CD4-positive, alpha-beta T cell treated with Interleukin-1 beta for 1 hour (primary cell): ENCODE measurements at places on chromosomes 4 and X.

- no peak for DNase-seq
Measured at GRCh38 chr4:81214881-81215868, at the start of gene PRKG2. TSS of gene PRKG2 (minus strand) at chr4:81215222. CDS start at chr4:81205047, 10,175 bp downstream.

- DNase-seq, result no peak
Measured at GRCh38 chr4:133151341-133151690, 2.2 kb downstream of the PCDH10 start.

DNA sequence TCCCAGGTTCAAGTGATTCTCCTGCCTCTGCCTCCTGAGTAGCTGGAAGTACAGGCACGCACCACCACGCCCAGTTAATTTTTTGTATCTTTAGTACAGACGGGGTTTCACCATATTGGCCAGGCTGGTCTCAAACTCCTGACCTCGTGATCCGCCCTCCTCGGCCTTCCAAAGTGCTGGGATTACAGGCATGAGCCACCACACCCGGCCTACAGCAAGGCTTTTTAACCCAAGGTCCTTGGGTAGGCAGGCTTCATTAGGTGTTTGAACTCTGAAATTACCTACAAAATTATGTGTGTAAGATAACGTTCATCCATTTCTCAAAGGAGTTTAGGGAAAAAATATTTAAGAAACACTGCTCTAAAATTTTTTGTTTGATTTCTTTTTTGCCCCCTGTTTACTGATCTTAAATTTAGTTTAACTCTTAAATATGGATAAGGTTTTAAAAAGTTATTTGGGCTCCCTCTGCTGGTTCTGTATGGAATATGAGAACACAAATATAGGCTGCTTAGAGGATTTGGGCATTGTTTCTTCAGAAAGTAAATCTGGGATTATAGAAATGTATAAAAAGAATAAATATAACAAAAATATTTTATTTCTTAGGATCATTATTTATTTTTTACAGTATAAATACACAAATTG, 92.8 kb downstream of the CBR4 start:
- DNase-seq, result no peak

- DNase-seq, result no peak
Measured at GRCh38 chr4:108141213-108141950, 27.4 kb downstream of the LEF1 start.

- no peak for DNase-seq
Measured at GRCh38 chr4:145107126-145107525, 9.0 kb downstream of the ABCE1 start.

GRCh38 chr4:104859601-104860237, 287.0 kb upstream of the TET2 start:
- no peak for DNase-seq

DNA sequence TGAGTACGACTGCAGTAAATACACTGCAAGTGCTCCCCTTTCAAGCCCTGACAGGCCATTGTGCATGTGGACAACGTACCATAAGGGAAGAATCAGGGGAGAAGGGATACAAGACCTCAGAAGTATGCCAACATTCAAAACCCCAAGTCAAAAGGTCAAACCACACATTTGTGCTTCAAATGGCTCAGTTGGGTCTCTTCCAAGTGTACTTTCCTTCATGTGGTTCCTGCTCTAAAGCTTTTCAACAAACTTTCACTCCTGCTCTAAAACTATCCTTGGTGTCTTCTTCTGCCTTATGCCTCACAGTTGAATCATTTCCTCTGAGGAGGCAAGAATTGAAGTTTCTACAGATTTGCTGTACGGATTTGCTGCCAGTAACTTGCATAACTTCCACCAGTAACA, 305.7 kb upstream of the SLIT2 start:
- DNase-seq, result no peak

DNA sequence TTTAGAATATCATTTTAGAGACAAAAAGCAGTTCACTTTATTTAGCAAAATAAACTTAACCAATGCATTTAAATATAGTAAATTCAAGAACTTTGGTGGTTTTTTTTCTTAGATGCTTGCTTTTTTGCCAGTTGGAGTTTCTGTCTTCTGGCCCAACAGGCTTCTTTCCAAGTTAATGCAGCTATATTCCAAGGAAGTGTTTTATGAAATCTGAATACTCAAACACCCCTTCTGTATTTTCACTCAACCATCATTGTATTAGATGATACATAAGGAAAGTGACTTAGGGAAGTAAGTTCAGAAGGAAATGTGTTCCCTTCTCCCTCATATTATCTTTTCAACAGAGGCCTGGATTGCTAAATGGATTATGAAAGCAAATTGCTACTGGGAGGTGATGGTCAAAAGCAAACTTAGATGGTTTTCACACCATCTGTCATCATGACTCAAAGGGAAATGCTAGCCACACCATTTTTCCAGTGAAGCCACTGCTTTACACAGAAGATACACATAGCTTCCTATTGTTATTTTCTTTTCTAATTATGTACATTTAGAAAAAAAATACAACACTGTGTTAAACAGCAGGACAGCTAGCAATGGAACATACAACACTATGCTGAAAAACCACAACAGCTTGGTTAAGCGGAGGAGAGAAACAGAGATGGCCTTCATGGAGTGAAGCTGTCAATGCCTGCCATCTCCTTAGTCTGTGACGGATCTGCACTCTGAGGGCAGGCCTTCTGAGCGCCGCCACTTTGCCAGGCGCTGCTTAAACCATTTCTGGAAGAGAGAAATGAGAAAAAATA, 32.9 kb downstream of the HOPX start:
- no peak for DNase-seq

- no peak for DNase-seq
Measured at GRCh38 chr4:132934911-132935310, 214.2 kb upstream of the PCDH10 start.

DNA sequence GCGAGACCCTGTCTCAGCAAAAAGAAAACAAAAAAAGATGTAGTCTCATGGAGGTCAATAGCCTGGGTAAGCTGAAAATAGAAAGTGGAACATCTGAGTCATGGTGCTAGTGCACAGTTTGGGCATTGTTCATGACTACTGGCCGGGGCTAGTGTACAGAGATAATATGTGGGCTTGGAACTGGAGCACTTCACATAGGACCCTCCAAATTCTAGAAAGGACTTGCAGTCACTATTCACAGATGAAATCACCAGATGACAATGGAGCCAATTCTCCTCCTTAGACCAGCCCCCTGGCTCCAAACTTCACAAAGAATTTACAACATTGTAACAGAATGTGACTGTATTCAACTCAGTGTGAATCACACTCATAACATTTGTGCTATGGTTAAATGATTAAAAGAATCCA, 367.8 kb upstream of the SLC7A11 start:
- no peak for DNase-seq

DNA sequence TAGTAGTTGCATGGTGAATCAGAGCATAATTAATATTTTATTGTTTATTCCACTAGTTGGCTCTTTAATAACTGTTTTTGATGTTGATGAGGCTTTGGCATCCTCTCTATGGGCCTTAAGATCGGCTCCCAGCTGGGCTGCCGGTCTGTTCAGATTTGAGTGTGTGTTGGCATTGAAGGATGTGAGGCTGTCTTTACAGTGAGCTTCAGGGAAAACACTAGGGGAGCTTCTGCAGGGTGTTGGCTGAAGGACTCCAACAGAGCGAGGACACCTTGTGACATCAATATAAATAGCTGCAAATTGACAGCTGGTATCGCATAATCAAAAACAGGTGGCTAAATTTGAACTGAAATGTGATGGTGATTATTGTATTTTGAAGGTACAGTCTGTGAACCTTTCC, 322.0 kb downstream of the FSTL5 start:
- DNase-seq, result no peak

DNA sequence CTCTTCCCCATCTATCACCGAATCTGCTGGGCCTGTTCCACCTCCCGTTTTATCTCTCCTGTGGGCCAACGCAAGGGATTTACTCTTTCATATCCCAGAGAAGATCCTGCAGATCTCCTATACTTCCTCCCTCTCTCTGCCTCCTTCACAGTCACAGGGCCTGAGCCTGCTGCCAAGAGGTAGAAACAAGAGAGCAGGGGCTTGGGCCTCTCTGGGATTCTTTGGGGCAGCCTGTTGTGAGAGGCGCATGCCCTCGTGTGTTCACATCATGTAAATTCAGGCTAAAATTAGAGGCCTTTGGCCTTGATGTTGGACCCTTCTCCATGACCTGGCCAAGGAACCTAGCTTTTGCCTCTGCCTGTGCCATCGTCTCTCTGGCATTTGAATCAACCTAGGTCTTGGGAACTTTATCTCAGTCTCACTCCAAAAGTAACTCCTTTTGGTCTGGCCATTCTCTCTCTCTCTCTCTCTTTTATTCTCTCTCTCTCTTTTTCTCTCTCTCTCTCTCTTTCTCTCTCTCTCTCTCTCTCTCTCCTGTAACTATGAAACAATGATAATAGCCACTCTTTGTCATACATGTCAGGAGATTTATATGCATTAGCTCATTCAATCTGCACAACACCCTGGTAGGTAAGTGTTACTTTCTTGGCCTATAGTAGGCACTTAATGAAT, 20.0 kb upstream of the EFNB1 start:
- DNase-seq, result no peak

- DNase-seq, result no peak
Measured at GRCh38 chr4:8280876-8281440, 11.4 kb downstream of the HTRA3 start.

DNA sequence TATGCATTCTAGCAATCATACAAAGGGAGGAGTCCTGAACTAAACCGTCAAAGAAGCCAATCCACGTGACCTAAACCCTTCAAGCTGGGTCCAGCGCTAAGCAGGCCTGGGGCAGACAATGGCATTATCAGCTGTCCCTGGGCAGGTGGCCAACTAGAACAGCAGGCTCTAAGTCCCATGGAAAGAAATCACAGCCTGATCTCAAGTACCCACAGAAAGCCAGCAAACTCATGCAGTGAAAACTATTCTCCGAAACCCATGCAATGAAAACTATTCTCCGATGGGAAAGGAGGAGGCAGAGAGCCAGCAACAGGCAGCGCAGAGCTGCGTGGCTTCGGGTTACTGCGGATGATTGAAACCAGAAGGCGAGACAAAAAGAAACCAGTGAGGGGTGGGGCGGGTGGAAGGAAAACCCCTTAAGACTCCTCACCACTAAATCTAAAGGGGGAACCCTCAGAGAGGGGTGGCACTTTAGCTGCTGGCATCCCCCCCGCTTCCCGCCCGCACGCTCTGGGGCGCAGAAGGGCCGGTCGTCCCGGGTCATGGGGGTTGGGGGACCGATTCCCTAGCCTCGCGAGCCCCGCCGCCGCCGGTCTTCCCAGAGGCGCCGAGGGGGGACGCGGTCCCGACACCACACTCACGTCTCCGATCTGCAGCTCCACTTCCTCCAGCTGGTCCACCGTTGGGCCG, 567 bp downstream of the C4orf46 start:
- peak; percentile 60 for DNase-seq

- no peak for DNase-seq
Measured at GRCh38 chr4:178480105-178480504, 1037.9 kb upstream of the AGA start.

DNA sequence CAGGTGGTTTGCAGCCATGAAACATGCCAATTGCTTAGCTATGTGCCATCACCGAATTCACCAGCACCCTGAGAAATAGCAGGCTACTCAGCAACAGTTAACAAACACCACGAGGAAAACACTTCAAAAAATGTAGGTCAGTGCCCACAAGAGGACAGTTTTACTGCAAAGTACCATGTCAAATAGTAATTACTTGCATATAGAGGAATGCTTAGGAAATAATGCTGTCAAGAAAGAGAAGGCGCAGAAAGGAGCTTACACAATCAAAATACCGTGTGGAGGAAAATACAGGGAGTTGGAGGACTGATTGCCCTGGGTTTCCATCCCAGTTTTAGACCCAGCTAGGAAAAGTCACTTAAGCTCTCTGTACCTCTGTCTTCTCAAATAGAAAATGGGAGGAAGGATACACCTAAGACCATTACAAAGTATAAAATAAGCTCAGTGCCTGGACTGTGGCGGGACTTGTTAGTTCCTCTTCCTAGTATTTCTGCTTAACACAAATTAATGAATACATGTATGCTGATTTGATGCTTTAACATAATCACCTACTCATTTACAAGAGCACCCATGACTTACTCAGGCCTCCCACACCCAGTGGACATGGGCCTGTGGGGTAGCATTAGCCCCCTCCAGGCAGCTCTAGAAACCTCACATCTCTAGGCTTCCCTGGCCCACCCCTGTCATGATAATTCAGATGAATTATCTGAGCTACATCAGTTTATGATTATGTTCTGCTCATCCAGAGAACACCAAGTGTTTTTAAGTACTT, 44.5 kb upstream of the IL21 start:
- no peak for DNase-seq

- DNase-seq, result no peak
Measured at GRCh38 chrX:44816367-44816766, 27.5 kb upstream of the DUSP21 start.

GRCh38 chrX:125505207-125505606, 185.5 kb downstream of the TEX13C start:
- no peak for DNase-seq

DNA sequence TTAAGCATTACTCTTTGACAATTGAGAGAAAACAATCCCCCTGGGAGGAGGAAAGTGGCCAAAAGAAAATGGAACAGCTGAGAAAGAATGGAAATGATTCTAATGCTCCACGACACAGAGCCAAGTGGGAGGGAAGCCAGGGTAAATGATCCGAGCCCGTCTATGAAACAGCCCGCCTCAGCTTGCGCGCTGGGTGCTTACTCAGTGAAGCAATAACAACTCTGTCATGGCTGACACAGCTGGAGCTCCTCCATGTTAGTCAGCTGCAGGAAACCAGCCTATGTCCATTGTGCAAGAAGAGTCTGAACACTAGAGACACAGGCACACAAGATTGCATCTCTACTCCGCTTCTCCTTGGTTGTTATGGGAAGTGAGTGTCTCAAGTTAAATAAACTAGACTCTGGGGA, 19.3 kb downstream of the NOA1 start:
- peak; percentile 55 for DNase-seq

DNA sequence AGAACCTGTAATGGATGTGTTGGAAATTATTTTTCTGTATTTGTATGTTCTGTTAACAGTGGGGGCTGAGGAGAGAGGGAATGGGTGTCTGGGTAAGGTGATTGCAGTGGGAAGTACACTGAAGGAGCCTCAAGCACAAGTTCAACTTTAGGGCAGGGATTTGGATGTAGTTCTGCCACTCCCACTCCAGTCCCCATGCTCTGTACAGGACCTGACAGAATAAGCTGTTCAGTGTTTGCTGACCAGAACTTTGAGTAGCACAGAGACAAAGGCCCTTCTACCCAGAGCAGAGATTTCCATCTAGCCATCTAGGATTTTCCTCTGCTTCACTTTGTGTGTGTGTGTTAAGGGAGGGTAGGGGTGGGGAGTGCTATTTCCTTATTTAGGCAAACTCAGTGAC, 49.2 kb downstream of the VSIG4 start:
- no peak for DNase-seq

GRCh38 chr4:133147921-133148689, 989 bp upstream of the PCDH10 start:
- no peak for DNase-seq

GRCh38 chrX:50158593-50158992, 42.2 kb downstream of the AKAP4 start:
- DNase-seq, result no peak

DNA sequence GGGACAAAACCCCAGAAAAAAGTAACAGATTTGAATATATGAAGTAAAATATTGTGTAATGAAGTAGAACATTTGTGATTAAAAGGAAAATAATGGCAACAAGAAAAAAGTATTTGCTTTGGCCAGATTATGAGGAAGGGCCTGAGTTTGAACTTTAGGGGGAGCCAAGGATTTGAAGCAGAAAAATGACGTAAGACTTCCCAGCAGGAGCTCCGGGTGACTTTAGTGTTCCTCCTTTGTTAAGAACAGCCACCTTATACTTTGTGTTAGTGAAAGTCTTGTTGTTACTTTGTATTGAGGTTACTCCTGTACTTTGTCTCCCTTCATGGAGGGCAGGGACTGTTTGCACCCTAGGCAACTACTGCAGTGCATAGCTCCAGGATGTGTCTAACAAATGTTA, 41.1 kb downstream of the DCUN1D4 start:
- no peak for DNase-seq
